ENCODE measurements at places on chromosomes 7 and 10.

DNA sequence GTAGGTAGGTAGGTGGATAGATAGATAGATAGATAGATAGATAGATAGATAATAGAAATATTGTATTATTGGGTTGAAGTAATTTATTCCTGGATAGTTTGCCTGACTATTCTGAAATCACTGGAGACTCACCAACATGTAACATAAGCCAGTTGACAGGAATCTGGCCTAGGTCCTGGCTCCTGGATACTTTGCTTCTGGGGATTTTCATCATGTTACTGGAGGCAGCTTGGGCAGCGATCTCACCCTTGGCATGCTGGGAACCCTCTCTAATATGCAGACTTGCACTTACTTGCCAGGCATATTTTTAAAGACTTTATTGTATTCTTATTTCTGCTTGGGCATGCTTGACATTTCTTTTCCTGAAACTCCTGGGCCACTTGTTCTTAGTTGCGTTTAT lies 709.1 kb upstream of the FZD8 start:
- DNase-seq, result no peak

- no peak for DNase-seq
Measured at GRCh38 chr10:124500757-124501156, 39.1 kb downstream of the LHPP start.

GRCh38 chr10:21184984-21185383 lies 287.9 kb upstream of the NEBL start:
- no peak for DNase-seq

DNA sequence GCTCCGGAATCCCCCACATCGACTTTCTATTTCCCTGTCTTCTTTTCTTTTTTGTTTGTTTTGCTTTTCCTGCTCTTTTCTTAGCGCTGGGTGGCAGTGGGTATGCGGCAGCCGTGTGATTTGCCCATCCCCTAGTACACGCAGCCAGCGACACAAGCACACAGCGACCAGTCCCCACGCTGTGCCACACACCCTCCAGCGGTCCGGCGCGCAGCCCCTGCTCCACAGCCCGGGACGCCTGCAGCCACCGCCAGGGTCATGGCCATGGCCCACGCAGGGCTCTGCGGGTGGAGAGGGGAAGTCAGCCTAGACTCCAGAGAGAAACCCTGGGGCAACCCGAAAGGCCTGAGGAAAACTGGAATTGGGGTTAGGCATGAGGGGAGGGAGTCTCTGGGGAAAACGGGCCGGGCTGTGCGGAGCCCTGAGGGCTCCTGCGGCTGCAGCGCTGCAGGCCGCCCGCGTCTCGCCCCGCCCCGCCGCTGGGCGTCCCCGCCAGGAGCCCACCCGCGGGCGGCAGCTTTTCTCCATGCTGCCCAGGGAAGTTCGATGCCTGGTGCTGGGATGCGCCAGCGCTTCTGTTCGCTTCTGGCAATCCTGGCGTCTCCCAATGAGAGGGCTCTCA lies 2.5 kb downstream of the CHRM2 start:
- DNase-seq, result no peak

DNA sequence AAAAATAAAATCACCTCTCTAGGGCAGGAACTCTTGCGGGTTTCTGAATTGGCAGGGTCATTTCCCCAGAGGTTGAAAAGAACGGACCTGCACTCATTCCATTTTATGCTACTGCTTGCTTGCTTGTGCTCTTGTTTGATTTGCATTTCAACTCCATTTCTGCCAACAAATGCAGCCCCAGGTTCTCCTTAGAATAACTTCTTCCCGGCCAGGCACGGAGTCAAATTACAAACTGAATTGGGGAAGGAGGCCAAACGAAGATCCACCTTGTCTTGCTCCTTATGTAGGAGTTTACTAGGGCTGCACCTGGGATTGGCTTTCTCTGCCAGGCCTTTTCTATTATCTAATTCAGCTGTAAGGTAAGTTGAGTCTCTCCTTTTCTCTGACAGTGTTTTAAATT lies 79.6 kb downstream of the HGF start:
- no peak for DNase-seq

GRCh38 chr10:96831200-96831866 lies 765 bp upstream of the LCOR start:
- DNase-seq, result no peak

GRCh38 chr7:36547416-36547815 lies 157.8 kb downstream of the ANLN start:
- no peak for DNase-seq
